ENCODE measurements at places on chromosomes 6 and 20.

DNA sequence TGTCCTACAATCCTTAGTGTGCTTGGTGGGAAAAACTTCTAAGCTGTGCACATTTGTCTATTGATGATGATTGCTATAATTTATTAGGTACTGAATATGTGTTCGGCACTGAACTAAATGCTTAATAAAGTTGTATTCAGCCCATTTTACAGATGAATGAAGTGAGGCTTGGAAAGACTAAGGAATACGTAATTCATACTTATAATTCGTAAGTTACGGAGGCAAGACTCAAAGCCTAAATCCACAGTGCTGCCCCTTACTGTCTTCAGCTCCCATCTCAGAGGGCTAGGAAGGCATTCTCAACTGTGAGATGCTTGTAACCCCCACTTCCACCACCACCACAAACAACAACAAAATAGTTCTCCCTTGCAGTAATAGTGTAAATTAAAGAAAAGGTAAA lies 171.3 kb downstream of the HS3ST5 start:
- DNase-seq = no peak

DNA sequence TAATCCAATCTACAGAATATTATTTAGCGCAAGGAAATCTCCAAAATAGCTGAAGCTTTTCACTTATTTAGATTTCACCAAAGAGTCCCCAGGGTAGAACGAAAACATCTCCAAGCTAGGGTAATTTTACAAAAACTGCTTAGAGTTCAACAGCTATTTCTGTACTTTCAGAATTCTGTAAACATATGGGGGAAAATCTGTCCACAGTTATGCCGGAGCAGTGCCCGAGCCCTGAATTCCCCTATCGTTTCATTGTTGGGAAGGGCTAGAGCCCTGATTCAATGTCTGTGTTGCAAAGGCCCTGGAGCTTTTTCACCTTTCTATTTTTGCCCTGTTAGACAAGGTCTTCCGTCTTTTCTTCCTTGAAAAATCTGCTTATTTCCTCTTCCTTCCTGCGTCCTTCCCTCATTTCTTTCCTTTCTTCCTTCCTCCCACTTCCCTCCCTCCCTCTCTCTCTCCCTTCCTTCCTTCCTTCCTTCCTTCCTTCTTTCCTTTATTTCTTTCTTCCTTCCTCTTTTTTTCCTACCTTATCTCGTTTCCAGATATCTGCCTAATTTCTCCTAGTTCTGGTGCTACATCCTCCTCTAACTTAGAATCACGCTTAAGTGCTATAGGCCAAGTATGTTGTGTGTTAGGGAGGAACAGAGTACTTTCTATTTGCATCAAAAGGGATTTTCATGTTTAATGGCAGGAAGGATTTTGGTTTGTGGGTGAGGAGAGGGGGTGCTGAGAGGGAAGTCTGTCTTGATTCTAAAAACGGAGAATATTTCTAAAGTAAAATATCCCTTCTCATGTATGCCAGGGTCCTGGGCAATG lies 122.5 kb upstream of the BMP2 start:
- DNase-seq = no peak

- DNase-seq = no peak
Observed at GRCh38 chr20:19909725-19910124, 107.4 kb upstream of the NAA20 start.

DNA sequence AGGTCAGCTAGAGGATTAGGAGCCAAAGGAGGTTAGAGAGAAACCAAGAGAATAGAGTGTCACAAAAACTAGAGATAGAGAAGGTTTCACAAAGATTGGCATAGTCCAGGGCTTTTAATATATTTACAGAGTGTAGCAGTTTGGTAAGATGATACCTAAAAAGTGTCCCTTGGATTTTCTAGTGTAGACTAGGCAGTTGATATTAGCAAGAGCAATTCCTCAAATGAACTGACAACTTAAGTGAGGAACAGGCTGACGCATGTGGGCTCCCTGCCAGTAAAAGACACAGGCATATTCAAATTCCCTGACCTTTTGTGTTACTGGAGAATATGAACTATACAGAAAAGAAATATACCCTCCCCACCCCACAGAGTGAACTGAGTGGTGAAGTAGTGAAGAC lies 40.1 kb downstream of the VTA1 start:
- DNase-seq = no peak

GRCh38 chr6:104959026-104959858 lies 2.3 kb downstream of the LIN28B start:
- DNase-seq = no peak

DNA sequence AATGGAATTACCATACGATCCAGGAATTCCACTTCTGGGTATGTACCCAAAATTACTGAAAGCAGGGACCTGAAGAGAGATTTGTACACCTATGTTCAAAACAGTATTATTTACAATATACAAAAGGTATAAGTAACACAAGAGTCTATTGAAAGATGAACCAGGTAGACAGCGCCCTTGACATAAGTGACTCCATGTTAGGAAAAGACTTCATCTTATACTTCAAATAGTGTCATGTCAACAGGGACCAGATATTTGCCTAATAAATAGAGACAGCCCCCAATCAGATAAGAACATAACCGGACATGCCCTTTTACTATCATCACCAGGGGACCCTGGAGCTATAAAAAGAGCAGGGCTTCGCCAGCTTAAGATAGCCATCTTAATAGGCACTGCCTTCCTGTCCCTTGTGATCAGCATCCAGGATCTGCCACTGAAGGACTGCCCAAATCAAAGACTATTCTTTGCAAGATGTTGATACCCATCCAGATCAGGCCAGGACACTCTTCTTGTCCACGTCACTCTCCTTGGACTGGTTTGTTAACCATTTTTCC lies 309.0 kb upstream of the SULF2 start:
- no peak for DNase-seq

GRCh38 chr6:55775029-55775318 lies 100.4 kb downstream of the BMP5 start:
- no peak for DNase-seq

DNA sequence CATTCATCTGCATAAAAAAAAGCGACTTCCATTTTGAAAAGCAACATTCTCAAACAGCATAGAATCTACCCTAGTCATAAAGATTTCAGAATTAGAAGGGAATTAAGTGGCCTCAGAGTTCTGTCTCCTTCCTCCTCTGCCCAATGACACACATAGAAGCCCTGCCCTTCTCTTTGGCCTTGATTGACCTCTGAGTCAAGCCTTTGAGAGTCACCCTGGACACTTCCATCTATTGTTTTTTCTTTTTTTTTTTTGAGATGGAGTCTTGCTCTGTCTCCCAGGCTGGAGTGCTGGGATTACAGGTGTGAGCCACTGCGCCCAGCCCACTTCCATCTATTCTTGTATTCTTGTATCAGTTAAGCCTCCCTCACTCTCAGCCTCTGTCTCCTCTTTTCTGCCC lies 44.8 kb upstream of the CTNNBL1 start:
- no peak for DNase-seq

- no peak for DNase-seq
Observed at GRCh38 chr6:73648166-73648565, 5.6 kb downstream of the SLC17A5 start.

DNA sequence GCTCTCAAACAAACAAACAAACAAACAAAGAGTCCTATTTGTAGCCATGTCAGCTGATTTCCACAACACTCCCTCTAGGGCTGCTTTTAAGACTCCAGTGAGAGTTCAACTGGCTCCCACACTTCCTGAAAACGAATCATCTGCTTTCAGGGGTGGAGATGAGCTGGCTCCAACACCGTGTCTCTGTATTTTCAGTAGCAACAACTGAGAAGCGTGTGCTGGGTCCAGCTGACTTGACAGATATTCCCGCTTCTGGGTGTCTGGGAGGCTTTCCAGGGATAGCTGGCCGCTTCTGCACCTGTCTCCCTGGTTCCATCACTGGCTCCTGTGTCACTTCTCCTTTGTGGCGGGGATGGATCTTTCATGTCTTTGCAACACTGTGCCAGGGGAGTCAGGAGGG lies 272.5 kb upstream of the SOX4 start:
- no peak for DNase-seq

DNA sequence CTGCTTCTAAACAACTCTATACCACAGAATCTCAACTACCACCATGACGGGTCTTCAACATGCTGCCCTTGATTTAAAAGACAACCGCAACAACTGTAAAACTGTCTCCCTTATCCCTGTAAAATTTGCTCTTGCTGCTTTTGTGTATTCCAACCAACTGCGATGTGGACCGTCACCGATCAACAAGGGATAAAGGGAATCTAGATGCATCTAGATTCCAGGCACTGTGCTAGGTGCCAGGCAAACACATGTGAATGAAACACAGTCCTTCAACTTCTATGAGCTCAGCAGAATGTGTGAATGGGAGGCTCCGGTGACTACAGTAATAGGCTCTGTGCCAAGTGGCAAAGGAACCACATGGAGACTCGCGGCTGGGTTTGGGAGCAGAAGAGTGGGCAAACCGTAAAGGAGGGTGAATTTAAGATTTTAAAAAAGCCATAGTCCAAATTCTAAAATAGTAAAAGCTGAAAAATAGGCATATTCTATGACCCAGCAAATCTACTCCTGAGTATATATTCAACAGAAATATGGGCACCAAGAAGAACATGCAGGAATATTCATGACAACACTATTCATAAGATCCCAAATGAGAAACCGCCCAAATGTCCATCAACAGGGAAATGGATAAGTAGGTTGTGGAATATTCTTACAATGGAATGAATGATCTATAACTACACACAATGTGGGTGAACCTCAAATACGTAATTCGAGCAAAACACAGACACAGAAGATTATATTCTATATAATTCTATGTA lies 3.7 kb upstream of the PRND start:
- no peak for DNase-seq

- no peak for DNase-seq
Observed at GRCh38 chr6:38753707-38754106, 38.6 kb downstream of the DNAH8 start.

- no peak for DNase-seq
Observed at GRCh38 chr6:148885136-148885865, 138.5 kb downstream of the UST start.

DNA sequence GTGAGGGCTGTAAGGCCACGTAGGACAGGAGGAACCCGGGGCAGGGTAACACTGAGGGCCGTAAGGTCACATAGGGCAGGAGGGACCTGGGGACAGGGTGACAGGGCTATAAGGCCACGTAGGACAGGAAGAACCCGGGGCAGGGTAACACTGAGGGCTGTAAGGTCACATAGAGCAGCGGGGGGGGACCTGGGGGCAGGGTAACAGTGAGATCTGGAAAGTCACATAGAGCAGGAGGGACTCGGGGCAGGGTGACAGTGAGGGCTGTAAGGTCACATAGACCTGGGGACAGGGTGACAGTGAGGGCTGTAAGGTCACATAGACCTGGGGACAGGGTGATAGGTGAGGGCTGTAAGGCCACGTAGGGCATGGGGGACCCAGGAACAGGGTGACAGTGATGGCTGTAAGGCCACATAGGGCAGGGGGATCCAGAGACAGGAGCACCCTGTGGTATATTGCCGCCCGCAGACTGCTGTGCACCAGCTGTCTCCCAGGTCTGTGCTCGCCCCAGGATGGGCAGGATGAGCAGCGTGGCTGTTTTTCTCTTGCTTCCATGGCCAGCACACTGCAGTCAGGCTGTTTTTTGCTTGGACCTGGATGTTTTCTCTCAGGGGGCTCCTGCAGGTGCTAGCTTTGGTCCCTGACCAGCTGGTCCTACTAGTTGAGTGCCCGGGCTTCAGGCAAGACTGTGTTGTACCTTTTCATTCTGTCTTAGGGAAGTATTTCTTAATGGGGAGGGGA lies 55.7 kb downstream of the SYTL3 start:
- no peak for DNase-seq
